RCC 7860 (cell line): ENCODE measurements at places on chromosomes 7 and 10.

DNA sequence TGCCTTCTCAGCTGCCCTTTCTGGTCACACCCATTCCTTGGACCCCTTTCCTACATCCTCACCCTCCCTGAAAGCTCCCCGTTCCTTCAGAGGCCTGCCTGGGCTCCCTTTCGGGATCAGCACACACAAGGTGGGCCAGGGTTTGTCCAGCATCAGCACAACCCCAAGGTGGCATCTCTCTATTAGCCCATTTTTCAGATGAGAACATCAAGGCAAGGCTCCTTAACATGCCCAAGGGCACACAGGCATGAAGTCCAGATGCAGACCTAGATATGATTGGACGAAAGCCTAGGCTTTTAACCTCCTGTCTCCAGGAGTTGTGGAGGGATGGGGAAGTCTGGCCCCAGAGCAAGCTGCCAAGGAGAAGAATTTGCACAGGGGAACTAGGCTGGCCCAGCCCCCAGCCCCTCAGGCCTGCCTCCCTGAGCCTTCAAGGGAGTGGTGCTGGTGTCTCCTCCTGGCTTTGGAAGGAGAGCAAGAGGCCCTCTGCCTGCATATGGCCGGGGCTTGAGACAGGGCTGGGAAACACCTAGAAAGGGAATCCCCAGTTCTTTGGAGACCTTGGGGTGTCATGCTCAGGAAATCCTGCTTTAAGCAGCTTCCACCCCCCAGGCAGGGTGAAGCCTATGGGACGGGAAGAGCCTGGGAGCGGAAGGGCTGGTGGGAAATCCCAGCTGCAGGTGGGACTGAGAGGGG, 9.0 kb upstream of the VSIR start:
- no peak for DNase-seq

DNA sequence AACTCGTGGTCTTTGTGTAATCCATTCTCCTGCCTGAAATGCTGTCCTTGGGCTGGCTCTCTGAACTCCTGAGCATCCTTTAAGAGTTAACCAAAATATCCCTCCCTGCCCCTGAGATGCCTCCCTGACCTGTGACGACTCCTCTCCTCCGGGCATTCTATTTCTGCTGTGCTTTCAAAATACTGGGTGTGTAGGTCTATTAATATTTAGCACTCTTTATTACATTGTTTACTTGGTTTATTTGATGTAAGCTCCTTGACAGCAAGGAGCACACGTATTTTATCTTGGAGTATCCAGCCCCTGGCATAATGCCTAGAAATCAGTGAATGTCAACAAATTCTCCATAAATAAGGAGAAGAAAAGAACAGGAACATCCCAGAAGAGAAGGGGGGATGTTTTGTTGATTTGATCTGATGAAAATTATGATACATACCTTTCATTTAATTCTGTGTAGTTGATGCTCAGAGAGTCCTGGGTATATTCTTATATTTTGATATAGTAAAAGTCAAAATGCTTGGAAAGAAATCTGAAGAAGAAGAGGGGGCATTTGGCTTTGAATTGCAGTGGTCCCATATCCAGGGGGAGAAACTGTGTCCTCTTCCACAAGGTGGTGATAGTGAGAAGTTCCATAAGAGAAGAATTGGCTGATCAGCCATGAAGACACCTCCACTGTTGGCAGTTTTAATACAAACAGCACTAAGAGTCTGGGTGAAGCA, 107.7 kb upstream of the MPP7 start:
- DNase-seq: no peak

- no peak for DNase-seq
Observed at GRCh38 chr7:129401967-129402860, 32.0 kb upstream of the STRIP2 start.

DNA sequence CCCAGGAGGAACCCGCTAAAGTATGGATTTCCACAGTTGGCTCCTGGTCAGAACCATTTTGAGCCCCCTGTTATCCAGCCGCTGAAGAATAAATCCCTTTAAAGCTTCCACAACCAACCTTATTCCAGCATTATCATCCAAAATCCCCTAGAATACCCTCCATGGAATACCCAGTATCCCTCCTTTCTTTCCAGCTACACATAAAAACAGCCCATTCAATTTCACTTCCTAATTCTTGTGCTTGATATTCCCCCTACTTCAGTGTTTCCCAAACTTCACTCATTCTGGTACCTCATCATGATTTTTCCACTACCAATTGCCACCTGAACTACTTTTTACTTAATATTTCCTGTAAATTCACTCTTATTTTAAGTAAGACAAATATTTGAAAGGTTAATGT, 3.1 kb downstream of the MACC1 start:
- no peak for DNase-seq

DNA sequence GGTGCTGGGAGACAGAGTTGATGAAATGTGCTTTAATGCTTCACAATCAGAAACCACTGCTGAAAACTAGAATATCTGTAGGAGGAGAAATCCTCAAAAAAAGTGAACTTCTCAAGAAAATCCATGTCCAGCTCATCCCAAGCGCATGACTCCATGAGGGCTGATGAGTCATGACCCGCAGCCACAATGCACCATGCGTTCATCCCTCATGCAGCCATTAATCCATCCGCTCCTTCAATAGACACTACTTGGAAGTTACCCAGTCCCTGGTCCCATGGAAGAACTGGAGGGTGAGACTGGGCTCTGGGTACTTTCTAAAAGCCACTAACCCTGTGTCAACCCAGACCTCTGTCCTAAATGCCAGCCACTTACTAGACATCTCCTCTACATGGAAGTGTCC, 24.4 kb downstream of the TMEM273 start:
- peak; percentile 61 for DNase-seq

DNA sequence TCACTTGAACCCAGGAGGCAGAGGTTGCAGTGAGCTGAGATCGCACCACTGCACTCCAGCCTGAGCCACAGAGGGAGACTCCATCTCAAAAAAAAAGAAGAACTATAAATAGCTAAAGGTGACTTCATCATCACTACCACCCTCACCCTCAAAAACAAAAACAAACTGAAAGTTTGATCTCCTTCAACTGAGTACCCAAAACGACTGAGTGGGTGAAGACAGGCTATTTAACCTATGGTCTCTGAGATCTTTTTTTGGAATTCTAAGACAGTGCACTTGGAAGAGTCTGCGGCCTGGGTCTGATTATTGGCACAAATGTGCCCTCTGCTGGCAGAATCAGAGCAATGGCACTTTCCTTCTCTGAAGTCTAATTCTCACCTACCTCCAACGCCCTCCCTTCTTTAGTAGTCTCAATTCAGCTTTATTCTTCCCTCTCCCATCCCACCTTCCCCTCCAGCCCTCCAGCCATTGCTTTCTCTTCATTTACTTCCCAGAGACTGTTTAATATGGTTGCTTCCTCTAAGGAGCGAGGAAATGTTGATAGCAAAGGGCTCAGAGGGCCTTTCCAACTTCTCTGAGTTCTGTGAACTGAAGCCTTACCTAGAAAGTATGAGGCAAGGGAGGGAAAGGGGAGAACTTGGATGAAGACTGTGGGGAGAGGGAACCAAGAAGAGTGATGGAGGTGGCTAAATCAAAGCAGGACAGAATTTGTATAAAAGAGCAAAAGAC, 2.9 kb upstream of the MYOZ1 start:
- peak; percentile 52 for DNase-seq

DNA sequence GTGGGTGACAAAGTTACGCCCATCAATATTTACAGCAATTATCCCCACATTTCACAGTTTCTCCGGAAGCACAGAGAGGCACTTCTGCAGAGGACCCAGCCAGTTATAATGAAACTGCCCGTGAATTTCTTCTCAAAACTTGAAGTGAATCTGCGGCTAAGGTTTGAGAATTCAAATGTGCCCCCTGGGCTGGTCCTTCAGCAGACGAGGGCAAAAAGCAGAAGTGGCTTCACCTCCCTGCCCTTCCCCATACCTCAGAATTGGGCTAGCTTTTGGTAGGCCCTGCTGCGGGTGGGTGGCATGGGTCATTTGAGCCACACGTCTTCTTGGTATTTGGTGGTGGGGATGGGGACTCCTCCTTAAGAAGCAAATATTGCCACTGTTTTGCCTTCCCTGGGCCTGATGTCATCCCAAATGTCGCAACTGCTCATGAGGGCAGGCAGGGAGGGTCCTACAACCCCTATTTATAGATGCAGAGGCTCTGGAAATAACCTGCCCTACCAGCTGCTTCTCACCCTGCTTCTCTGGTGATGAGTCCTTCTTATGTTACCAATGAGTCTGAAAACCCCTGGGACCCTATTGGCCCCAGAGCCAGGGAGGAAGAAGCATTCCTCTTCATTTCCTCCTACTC, 16.6 kb upstream of the WDFY4 start:
- no peak for DNase-seq

DNA sequence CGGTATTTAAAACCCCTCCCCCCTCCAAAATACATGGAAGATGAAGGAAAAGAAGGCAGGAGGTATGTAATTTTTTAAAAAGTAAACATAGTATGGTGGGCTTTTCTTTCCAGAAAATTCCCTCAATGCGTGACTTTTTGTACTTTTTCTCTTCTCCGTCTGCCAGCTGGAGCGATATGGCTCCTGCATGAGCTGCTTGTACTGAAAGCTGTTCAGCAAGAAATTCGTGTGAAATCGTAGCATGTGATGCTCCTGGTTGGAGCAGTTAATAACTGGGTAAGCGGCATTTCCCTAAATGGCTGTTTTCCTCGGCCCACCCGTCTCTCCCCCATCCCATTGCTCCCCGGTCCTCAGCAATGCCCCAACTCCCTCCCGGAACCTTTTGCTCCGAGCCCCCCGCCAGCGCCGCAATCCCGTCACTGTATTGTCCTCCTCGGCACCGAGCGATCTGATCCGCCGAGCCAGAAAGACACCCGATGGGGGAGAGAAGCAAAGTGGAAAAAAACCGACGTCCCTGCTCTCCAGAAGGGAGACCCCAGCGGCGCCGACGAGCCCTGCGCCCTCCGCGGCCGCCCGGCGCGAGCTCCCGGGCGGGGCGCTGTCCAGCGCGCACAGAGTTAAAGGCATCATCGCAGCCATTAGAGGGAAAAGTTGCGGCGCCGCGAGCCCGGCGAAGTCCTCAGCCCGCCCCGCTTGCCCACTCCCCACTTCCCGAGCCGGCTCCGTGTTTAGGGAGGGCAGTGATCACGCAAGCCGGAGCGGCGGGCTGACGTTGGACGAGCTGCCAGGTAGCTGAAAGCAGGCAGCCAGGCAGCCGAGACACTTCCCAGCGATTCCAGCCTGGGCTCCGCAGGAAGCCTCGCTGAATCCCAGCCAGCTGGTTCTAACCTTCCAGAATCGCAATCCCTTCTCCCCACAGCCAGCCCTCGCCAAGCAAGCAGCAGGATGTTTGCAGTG, at the start of gene VSTM2A:
Gene VSTM2A, plus strand, starts transcription at position 707 of the 957 bp plus-strand sequence. CDS start 356 bp downstream, outside the sequence.
- DNase-seq: no peak

- no peak for DNase-seq
Observed at GRCh38 chr7:37825038-37825437, 23.4 kb upstream of the NME8 start.

- DNase-seq: no peak
Observed at GRCh38 chr10:121732656-121733445, 134.6 kb upstream of the FGFR2 start.

GRCh38 chr10:121530481-121531075, 67.7 kb downstream of the FGFR2 start:
- DNase-seq: no peak

DNA sequence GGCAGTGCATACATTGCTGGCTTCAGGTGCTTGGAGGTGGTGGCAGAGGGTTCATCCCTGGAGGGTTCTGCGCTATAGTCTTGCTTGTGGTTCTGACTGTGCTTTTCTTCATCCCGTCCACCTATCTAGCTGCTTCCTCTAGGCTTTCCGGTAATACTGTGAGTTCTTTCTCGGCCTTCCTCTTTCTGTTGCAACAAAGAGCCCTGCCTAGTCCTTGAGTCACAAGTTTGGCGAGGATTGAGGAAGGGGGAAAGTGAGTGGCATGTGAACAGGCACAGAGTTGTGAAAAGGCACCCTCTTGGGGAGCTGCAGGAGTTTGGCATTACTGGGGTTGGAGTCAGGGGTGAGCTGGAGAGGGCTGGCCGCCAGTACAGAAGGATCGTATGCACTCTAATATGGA, 123.0 kb downstream of the SH2D4B start:
- no peak for DNase-seq

DNA sequence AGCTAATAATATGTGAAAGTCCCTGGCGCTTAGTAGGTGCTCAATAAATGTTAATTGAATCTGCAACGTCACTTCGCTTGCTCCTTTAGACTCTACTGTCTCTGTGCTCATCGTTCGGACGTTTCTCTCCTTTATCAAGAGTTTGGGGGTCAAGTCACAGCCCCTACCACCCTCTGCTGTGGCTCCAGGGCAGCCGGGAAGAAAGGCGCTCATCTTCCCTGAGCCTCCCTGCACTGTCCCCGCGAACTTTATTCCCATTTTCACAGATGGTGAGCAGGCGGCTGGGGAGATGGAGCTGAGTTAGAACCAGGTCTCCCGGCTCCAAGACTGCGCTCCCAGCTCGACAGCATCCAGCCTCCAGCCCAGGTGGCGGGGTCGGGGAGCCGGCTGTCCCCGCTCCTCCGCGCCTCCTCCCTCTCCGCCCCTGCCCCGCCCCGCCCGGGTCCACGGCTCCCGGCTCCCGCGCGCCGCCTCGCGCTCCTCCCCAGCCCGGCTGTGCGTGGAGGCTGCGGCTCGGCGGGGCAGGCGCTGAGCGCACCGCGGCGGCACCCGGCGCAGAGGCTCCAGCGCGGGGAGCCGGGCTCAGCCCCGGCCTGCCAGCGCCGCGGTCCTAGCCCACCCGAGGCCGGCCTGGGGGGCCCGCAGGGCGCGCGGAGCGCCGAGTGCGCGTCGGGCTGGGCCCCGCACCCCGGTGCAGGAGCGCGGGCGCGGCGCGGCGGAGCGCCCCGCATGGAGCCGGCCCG, at the start of gene CLEC2L:
Gene CLEC2L, plus strand, starts transcription at position 487 of the 743 bp plus-strand sequence. Its CDS starts 243 bp downstream, at position 730.
- DNase-seq: no peak

DNA sequence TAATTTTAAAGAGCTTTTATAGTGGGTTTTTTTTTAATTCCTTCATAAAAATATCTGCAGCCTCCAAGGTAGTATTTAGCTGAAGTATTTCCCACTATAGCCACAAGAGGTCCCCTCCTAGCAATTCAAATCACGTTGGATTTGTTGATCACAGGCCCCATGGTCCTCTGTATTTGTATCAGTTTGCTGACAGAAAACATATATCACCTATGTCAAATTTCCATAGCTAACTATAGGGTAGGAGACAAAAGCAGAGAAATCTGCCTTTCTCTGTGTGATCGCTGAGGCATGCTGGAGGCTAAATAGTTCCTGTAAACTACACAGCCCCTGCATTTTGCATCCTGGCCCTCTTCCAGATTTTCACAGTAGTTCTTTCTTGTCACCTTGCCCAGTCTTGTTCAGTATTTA, 1.7 kb upstream of the CTNNA3 start:
- peak; percentile 32 for DNase-seq

DNA sequence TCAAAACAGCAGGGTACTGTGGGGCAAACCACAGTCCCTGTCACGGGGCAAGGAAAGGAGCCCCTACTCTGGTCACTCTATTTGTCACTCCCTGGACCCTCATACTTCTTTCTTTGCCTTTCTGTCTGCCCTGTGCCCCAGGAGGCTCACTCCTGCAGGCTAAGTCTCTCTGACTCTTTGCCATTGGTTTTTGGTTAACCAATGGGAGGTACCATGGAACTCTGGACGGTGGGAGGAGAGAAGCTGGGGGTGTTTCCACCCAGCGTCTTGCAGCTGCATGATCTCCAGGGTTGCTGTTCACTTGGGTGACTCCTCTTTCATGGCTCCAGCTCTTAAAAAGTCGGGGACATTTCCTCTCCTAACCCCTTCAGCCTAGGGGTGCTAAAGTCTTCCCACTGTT, 15.4 kb upstream of the EIF5AL1 start:
- no peak for DNase-seq

GRCh38 chr7:44390701-44391100, 65.3 kb upstream of the CAMK2B start:
- no peak for DNase-seq

- DNase-seq: no peak
Observed at GRCh38 chr10:62778125-62778524, 26.4 kb upstream of the ADO start.

GRCh38 chr7:4612939-4613841, 68.9 kb upstream of the FOXK1 start:
- peak; percentile 51 for DNase-seq
